ENCODE measurements at places on chromosomes 2 and 18.

DNA sequence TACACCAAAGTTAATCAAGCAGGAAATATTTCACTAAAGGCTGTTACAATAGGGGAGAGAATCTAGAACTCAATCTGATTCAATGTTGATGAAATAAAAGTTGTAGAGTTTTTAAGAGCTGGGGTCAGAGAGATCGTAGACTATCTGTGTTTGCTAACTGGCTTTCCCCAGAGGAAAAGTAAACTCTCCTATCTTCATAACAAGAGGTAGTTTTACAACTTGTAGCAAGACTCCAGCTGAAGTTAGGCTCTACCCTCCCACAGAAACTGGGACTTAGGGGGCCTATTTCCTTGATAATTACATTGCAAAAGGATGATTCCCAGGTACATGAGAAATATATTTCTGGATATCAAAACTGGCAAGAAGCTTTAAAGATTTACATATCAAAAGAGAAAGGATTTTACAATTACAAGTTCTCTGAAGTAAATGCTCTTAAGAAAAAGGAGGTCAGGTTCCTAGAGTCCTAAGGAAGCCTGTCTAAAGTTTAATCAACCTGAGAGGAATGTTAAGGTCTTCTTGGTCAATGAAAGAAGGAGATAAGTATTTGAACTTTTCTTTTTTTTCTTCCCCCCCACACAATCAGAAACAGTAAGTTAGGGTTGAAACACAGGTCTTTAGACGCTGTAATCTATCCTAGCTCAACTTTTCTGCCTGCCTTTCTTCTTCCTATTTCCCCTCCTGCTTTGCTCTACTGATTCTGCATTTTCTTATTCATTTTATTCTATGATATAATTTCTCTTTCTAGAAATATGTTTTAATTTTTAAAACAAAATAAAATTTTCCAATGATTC lies 692.2 kb upstream of the LINC00305 start:
- H3K27me3 ChIP-seq = no peaks in the 10 kb centered on the region
- DNase-seq = no peak
- no peak overlapping the region for H3K27ac ChIP-seq

DNA sequence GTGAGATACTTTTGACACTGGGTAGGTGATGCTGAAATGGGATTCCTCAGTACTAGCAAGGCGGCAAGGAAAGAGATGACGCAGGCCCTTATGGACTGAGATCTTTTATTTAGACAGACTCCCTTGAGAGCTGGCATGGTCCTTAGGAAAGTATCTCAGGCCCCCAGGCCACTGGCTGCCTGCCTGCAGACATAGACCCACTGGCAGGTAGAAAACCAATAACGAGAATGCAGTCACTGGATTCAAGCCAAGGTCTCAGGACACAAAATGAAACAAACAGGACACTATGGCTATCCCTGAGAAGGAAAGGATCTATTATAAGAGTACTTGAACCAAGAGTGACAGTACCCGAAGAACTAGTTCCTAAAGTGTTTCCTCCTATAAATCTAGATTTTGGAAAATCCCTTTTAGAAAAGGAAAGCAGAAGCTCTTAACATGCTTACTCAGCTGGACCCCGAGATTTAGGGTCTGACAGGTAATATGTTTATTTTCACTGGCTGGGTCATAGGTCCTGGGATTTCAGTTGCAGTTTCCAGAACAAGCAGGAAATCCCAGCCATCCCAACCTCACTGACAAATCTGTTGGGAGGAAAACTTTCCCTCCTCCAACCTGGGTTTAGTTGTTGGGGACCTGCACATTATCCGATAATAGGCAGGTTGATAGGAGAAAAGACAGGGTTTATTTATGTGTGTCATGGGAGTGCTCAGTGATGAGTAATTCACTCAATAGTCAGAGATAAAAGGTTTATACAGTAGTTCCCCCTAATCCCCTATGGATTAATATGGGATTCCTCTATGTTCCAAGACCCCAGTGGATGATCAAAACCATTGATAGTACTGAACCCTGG lies 44.5 kb downstream of the COMMD1 start:
- DNase-seq = no peak
- no peaks in the 10 kb centered on the region for H3K4me1 ChIP-seq
- H3K36me3 ChIP-seq = no peaks in the 10 kb centered on the region
- no peak overlapping the region for H3K27ac ChIP-seq
- H3K4me3 ChIP-seq = no peak overlapping the region
- H3K27me3 ChIP-seq = no peaks in the 10 kb centered on the region

GRCh38 chr2:15115776-15116175 lies 445.4 kb downstream of the NBAS start:
- H3K27ac ChIP-seq = no peak overlapping the region
- no peak overlapping the region for H3K4me3 ChIP-seq
- H3K4me1 ChIP-seq = no peaks in the 10 kb centered on the region
- 0 out of 2 replicates have a peak, but pooled peaks cover 10% of the 10 kb centered on the region for H3K27me3 ChIP-seq

DNA sequence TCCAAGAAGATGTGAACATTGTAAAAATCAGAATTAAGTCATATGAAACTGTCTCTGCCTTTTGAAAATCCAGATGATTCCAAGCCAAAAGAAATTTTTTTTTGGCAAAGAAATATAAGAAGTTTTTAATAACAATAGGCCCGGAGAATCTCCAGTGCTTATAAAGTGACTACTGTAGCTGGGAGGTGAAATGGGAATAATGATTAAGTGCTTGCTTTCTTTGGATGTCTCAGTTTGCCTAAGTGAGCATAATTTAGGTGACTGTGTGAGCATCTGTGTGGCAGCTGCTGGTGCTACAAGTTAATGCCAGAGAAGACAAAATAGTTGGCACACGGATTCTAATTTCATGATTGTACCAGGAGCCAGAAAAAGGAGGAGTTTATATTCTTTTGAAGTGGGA lies 185.0 kb downstream of the LTBP1 start:
- H3K4me1 ChIP-seq = peaks cover 21% of the 10 kb centered on the region
- no peak for DNase-seq
- no peak overlapping the region for H3K4me3 ChIP-seq
- no peaks in the 10 kb centered on the region for H3K27me3 ChIP-seq

- H3K27ac ChIP-seq = no peak overlapping the region
- peak; percentile 27 for DNase-seq
- H3K36me3 ChIP-seq = no peaks in the 10 kb centered on the region
- peaks cover 4% of the 10 kb centered on the region for H3K4me1 ChIP-seq
These were observed 131.2 kb downstream of the NEDD4L start for GRCh38 chr18:58175122-58175785.

DNA sequence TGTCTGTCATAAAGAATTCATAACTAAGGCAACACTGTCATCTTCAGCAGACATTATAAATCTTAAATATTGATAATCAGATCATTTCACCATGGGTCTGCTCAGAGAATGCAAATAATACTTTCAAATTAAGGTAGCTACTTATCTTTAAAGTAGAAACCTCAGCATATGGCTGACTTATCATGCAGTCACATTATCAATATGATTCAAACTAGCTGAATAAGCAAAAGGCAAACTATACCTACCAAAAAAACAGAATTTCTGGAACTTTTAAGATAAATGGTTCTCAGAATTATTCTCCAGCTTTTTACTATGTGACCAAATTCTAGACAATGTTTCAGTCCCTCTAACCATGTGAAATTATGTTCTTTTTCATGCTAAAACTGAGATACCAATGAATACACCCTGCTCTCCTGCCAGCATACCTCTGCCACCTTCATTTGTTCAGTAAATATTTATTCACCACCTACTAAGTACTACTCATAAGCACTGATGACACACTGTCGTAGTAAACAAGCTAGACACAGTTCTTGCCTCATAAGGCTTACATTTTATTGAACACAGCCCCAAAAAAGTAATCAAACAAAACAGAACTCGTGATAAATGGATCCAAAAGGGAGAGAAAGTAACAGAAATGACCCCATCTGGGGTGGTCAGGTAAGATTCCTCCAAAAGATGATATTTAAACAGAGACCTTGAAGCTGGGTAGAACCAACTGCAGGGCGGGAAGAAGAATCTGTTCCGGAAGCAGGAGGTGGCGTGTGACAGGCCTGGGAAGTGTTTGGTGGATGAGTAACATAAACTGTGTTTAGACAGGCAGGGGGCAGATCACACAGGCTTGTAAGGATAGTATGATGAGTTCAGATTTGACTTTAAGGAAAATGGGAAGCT lies 17.7 kb downstream of the SPIRE1 start:
- H3K4me1 ChIP-seq = peaks cover 9% of the 10 kb centered on the region
- H3K27me3 ChIP-seq = no peaks in the 10 kb centered on the region
- peak overlapping the region; percentile 48 for H3K27ac ChIP-seq
- no peaks in the 10 kb centered on the region for H3K36me3 ChIP-seq
- no peak for DNase-seq
- H3K4me3 ChIP-seq = no peak overlapping the region

GRCh38 chr18:62026586-62026985 lies 133.8 kb upstream of the RNF152 start:
- H3K4me1 ChIP-seq = no peaks in the 10 kb centered on the region
- H3K36me3 ChIP-seq = no peaks in the 10 kb centered on the region

- no peak for DNase-seq
- H3K4me3 ChIP-seq = no peak overlapping the region
- peaks cover 6% of the 10 kb centered on the region for H3K27me3 ChIP-seq
- H3K27ac ChIP-seq = no peak overlapping the region
- H3K4me1 ChIP-seq = no peaks in the 10 kb centered on the region
These were observed 44.1 kb upstream of the CYRIA start for GRCh38 chr2:16709769-16710168.

GRCh38 chr2:194549387-194549786 lies 1107.6 kb upstream of the SLC39A10 start:
- no peak overlapping the region for H3K4me3 ChIP-seq
- H3K27ac ChIP-seq = no peak overlapping the region
- H3K4me1 ChIP-seq = no peaks in the 10 kb centered on the region
- no peaks in the 10 kb centered on the region for H3K36me3 ChIP-seq

GRCh38 chr2:108148555-108148954 lies 91.2 kb upstream of the SULT1C3 start:
- no peak for DNase-seq
- H3K36me3 ChIP-seq = no peaks in the 10 kb centered on the region
- no peak overlapping the region for H3K4me3 ChIP-seq
- H3K27me3 ChIP-seq = no peaks in the 10 kb centered on the region
- no peaks in the 10 kb centered on the region for H3K4me1 ChIP-seq

DNA sequence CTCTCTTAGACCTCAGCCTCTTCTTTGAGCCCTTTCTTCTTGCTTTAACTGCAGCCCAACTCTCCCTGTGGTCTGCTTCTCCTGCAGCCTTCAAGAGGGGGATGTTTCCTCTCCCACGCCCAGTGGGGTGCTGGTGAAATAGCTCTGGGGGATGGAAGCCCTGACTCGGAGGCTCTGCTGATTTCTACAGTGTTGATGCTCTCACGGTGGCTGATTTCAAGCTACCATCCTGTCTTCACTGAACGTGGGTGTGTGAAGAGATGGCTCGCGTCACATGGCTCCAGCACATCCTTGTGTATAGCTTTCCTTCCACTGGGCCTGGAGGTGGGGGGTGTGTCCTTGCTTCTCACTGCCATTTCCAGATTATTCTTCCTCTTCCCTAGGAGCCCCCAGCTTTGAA lies 20.0 kb downstream of the MPP4 start:
- no peak overlapping the region for H3K4me3 ChIP-seq
- DNase-seq = no peak
- H3K27me3 ChIP-seq = no peaks in the 10 kb centered on the region
- H3K4me1 ChIP-seq = no peaks in the 10 kb centered on the region
- no peaks in the 10 kb centered on the region for H3K36me3 ChIP-seq
- no peak overlapping the region for H3K27ac ChIP-seq

DNA sequence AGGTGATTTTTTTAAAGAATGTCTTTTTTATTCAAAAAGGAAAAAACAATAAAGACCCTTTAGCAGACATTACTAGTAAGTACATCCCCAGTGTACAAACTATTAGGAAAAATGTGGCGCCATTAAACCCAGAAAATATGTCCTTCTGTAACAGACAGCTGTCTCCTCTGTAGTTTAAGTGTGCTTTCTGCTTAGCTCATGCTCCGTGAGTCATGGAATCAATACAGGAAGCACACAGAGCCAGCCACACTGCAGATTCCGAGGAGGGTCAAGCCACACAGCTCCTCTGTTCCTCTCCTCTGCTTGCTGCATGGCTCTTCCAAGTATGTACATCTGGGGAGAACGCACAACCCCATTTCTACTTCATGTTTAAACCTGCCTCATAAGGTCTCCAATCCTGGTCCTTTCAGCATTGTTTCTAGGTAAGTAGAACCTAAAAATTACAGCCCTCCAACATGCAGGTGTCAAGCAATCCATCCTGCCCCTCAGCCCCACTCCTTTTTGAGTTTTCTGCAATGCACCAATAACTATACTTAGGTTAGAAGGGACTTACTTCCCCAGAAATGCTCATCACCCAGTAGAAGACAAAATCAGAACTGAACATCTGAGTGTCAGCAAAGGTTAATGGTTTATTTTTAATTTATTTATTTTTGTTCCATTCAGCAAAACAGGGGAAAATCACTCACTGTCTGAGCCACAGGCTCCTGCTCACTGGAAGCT lies 37.5 kb downstream of the ACVR1 start:
- H3K4me1 ChIP-seq = peaks cover 14% of the 10 kb centered on the region
- peak overlapping the region; percentile 93 for H3K27ac ChIP-seq
- peak overlapping the region; percentile 30 for H3K4me3 ChIP-seq
- no peaks in the 10 kb centered on the region for H3K36me3 ChIP-seq
- no peaks in the 10 kb centered on the region for H3K27me3 ChIP-seq

DNA sequence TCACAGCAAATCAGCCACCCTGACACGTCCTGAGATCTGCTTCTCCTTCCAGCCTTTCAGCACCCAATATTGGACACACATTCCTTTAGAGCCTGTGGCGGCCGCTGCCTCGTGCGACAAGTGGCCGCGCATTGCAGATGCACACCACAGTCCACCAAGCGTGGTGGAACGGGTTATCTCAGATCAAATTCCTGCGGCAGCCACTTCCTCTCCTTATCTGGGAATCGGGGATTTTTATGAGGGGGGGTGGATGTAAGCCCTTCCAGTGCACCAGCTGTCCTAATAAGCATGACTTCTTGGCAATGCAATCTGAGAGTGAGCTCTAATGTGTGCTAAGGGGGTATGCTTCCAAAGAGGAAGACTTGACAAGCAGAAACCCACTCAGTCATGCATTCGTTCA lies 18.3 kb upstream of the BMP10 start:
- H3K36me3 ChIP-seq = no peaks in the 10 kb centered on the region
- no peak overlapping the region for H3K4me3 ChIP-seq
- H3K4me1 ChIP-seq = peaks cover 12% of the 10 kb centered on the region
- no peak overlapping the region for H3K27ac ChIP-seq
- H3K27me3 ChIP-seq = no peaks in the 10 kb centered on the region
- DNase-seq = no peak

DNA sequence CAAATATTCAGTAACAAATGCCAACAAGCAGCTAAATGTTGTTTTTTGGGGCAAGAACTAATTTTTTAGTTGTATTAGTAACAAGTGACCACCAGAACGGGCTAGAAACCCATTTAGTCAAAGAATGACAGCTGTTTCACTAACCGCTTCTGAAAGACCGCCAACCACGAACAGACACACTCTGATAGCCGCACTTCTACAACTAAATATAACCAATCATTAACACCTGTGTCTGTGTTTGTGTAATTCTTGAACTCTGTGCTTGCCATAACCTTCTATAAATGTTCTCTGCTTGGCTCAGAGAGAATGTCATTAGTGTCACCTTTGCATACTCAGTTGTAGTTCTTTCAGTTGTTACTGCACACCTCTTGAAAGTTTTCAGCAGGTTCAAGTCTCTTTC lies 526.3 kb upstream of the LRRTM1 start:
- H3K27me3 ChIP-seq = no peaks in the 10 kb centered on the region
- no peaks in the 10 kb centered on the region for H3K36me3 ChIP-seq
- no peak for DNase-seq
- H3K27ac ChIP-seq = no peak overlapping the region
- H3K4me3 ChIP-seq = no peak overlapping the region
- H3K4me1 ChIP-seq = no peaks in the 10 kb centered on the region
